ENCODE measurements at places on chromosomes 13 and 19. TPM values are rescaled to one million over a fixed set of nuclear protein-coding genes. Genes with fewer than 3 reads are reported as not detected.
A peak's percentile ranks its signal among the peaks of the same experiment; 100 is the strongest.

DNA sequence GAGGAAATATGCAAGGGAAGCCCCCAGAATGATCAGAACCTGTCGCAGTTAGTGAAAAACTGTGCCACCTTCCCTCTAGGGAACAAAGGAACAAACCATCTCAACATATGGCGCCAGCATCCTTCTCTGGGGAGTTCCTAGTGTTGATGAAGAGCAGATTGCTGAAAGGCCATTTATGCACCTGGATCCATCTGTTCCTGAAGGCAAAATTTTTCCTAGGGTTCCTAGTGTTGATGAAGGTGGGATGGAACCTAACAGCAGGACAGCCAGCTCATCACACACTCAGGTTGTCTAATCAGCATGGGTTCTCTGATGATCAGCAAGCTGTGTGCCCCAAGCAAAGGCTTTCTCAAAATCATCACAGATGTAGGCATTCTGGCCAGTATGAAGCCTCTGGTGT, 32.6 kb downstream of the ZNF473 start:
- no peak for DNase-seq

DNA sequence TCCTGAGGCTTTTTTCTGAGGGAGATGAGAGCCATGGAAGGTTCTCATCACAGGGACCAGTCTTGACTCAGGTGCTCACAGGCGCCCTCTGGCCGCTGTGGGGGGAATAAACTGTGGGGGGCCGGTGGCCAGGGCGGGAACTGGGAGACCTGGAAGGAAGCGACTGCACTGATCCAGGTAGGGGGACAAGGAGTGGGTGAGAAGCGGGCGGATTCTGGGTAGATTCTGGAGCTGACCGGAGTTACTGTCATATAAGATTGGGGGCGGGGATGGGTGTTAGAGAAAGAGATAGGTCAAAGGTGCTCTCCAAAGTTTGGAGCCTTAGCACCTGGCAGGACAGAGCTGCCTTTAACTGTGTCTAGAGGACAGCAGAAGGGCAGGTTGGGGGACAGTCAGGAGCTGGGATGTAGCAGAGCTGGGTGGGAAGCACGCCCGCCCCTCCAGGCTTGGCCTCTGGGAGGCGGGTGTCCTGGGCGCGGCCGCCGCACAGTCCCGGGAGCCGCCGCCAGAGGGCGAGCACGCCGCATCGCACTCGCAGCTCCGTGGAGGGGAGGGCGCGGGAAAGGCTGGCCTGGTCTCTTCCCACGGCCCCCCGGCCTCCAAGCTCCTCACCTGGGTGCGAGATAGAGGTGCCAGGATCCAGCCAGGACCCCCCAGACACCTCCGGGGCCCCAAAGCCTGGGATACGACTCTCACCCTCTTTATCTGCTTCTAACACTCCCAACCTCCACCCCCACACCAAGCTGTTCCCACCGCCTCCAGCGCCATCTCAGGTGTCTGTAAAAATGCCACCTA, 4.2 kb upstream of the DAND5 start:
- peak; percentile 96 for DNase-seq

DNA sequence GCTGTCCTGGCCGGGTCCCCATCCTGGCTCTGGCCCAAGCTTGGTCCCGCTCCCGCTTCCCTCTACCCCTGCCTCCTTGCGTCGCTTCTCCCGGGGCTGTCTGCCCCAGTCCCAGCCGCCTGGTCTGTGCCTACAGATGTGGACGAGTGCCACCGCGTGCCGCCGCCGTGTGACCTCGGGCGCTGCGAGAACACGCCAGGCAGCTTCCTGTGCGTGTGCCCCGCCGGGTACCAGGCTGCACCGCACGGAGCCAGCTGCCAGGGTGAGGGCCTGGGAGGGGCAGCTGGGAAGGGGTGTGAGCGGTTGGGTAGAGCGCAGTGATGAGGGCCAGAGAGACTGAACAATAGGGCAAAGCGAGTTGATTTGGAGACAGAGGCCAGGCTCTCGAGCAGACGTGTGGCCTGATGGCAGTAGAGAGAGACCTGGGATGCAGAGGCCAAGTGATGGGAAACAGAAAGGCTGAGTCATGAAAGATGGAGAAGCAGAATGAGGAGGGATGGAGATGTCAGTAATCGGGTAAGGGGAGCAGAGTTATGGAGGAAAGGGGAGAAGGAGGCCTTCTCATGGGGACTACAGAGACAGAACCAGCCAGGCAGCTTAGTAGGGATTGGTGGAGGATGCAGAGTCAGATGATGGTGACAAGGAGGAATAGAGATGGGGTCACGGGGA, 9.4 kb downstream of the LTBP4 start:
- DNase-seq, result no peak

DNA sequence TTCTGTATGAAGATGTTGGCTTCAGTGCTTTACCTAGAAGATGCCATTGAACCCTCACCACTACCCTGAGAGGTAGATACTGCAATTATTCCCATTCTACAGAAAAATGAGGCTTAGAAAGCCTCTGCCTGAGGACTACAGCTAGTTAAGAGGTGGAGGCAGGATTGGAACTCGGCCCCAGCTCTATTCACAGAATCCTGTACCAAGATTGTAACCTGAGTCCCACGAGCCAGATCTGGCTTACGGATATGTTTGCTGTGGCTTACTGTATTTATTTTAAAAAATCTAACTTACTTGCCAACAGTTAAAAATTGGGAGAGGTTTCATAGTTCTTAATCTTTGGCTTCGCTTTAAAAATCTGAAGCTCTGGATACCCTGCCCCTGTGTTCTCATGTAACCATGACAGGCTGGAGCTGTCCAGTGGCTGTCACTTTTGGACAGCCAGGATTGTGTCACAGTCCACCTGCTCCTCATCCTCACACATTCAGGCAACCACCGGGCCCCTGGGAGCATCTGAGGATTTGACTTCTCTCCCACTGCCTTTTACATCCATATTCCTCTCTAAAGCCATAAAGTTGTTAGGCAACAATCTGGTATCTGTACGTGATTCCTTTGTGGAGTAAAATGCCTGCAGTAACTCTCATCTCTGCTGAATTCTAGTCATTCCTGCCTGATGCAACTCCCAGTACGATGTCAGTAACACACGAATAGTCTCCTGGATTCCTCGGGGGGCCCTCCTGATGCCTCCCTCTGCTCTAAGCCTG, 160.8 kb upstream of the SERP2 start:
- DNase-seq, result no peak

DNA sequence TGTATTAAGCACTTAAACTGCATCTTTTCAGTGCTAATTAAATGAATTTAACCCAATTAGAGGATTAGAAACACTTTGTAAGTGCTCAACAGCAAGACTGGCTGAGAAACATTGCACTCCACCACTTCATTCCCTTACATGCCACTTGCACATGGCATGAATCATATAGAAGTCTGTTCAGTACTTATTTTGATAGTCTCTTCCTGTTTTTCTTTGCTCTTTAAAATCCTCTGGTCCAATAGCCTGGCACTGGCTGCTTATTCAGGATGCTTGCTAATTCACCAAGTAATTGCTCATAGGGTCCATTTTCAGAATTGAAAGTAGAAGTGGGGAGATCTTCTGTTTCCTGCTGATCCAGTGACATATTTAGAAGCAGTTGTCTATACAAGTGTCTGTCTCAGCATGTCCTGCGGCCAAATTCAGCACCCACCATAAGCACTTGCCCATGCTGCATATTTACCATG, 900.1 kb downstream of the PCDH9 start:
- no peak for DNase-seq

GARIN5A gene
- 5.9 TPM for total RNA-seq

ICAM4 gene
- total RNA-seq, result 0.38 TPM

CLDN10 gene
- 7.6 TPM for total RNA-seq

ZFR2 gene
- 0.13 TPM for total RNA-seq

SHISA2 gene
- total RNA-seq, result 0.21 TPM
